ENCODE measurements at places on chromosomes 1 and 21. TPM values are rescaled to one million over a fixed set of nuclear protein-coding genes. Genes with fewer than 3 reads are reported as not detected.

DNA sequence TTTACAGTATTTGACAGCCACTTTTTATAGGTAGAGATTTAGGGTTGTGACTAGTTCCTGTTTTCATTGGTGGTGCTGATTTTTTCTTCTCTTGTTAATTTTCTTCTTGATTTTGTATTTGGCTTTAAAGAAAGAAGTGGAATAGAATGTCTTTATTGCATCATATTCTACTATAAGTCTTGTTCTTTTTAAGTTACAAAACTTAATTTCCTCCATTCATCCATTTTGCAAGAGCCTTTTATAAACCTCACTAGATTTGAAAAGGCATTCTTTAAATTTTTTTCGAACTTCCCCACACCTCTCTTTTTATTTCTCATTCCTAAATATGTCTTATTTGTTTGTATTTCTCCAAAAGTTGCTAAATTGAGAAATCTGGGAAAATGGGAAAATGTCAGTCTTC lies 1368.6 kb upstream of the ADGRL4 start:
- no peak overlapping the region for H3K27ac ChIP-seq
- H3K4me3 ChIP-seq, result no peak overlapping the region
- H3K27me3 ChIP-seq, result no peaks in the 10 kb centered on the region

Gene C1orf94
- 0.70 TPM for total RNA-seq

- H3K4me3 ChIP-seq, result peak overlapping the region; percentile 70
- H3K4me1 ChIP-seq, result peaks cover 5% of the 10 kb centered on the region
- H3K27ac ChIP-seq, result peak overlapping the region; percentile 58
- no peak for DNase-seq
- H3K27me3 ChIP-seq, result no peaks in the 10 kb centered on the region
Observed at GRCh38 chr1:6614019-6614928, 743 bp downstream of the PHF13 start.

Gene ASPM
- 3.9 TPM for total RNA-seq

Gene CALML6
- 0.91 TPM for total RNA-seq

DNA sequence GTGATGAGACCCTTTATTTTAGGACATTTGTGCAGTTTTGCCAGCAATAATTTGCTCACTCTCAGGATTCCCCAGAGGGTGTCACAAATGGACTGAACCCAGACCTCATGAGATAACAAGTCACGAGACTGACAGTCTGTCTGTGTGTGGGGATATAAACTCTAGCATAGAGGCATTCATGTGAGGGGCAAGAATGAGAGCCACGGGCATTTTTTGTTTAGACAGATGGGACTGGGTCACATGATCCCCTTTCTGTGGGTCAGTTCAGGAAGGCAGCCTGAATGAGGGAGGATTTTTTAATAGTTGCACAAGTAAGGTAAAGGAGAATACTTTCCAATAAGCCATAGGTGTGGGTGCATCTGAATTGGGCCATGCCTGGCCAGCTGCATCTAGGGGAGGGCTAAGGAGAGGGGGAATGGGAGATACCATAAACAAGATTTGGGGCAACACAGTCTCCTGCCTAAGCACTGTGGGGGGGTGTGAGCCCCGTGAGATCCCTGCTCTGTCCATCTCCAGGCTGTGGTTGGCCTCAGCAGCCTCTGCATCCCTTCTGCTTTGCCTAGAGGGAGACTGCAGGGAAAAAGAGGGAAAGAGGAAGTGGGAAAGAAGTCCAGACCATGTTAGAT lies 66.6 kb downstream of the NAV1 start:
- no peak overlapping the region for H3K4me3 ChIP-seq
- DNase-seq, result no peak
- no peak overlapping the region for H3K27ac ChIP-seq
- H3K27me3 ChIP-seq, result no peaks in the 10 kb centered on the region
- peaks cover 4% of the 10 kb centered on the region for H3K36me3 ChIP-seq

- DNase-seq, result peak; percentile 51
- H3K36me3 ChIP-seq, result peaks cover 21% of the 10 kb centered on the region
- no peaks in the 10 kb centered on the region for H3K27me3 ChIP-seq
Observed at GRCh38 chr1:203871114-203871880, 9.9 kb downstream of the SNRPE start.

GRCh38 chr1:87121711-87122163 lies 206.9 kb upstream of the LMO4 start:
- H3K4me1 ChIP-seq, result no peaks in the 10 kb centered on the region
- H3K4me3 ChIP-seq, result no peak overlapping the region
- peaks cover 2% of the 10 kb centered on the region for H3K27me3 ChIP-seq
- no peak overlapping the region for H3K27ac ChIP-seq
- no peak for DNase-seq
- H3K36me3 ChIP-seq, result no peaks in the 10 kb centered on the region

Gene UBAP2L
- 203 TPM for total RNA-seq

Gene CFAP126
- not detected for total RNA-seq

Gene CASZ1
- 3.5 TPM for total RNA-seq

- no peaks in the 10 kb centered on the region for H3K36me3 ChIP-seq
- H3K4me3 ChIP-seq, result no peak overlapping the region
- no peak overlapping the region for H3K27ac ChIP-seq
- H3K4me1 ChIP-seq, result no peaks in the 10 kb centered on the region
- DNase-seq, result no peak
Observed at GRCh38 chr1:65725064-65725463, 67.6 kb upstream of the PDE4B start.

Gene E2F2
- not detected for total RNA-seq

Gene LCE3D
- total RNA-seq, result not detected

DNA sequence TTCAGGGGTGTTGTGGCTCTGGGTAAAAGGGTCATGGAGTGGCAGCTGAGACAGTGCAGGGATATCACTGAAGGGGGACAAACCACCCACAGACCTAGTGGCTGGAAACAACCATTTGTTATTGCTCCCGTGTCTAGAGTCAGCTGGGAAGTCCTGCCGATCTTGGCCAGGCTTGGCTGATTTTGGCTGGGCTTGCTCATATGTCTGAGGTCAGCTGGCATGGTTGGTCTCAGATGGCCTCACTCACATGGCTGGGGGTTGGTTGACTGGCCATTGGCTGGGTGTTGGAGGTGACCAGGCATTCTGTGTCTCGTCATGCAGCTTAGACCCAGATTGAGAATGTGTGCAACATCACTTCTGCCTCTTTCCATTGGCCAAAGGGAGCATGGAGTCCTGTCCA lies 203.8 kb upstream of the POU3F1 start:
- H3K4me1 ChIP-seq, result peaks cover 6% of the 10 kb centered on the region
- H3K36me3 ChIP-seq, result no peaks in the 10 kb centered on the region
- no peak for DNase-seq
- H3K4me3 ChIP-seq, result no peak overlapping the region
- H3K27ac ChIP-seq, result no peak overlapping the region

DNA sequence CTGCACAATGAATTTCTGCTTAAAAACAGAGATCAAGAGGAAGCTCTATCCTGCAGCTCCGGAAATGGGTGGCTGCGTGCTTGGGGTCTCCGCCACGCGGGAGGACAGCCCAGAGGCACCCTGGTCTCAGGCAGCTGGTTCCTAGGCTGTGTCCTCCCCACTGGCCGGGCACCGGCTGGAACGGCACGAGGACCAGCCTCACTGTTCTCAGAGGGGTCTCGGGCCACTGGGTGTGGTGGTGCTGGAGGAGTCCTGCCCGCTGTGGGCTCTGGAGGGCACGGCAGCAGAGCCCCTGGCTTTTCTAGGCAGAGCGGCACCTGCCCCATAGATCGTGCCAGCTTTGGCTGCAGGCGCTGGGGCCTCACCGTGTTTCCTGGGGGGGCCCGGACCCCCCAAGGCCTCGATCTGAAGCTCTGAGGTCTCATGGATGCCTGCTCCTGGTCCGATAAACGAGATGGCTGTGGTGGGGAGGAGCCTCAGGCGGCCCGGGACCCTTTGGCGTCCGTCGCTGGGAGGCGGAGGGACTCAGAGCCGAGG lies 8.2 kb upstream of the RNF223 start:
- H3K4me3 ChIP-seq, result no peak overlapping the region
- H3K36me3 ChIP-seq, result no peaks in the 10 kb centered on the region
- H3K4me1 ChIP-seq, result peaks cover 12% of the 10 kb centered on the region
- no peak for DNase-seq
- H3K27ac ChIP-seq, result no peak overlapping the region

GRCh38 chr21:44749759-44750674 lies 38.6 kb upstream of the TSPEAR start:
- no peak overlapping the region for H3K27ac ChIP-seq
- no peak overlapping the region for H3K4me3 ChIP-seq
- H3K36me3 ChIP-seq, result no peaks in the 10 kb centered on the region
- DNase-seq, result no peak
- H3K4me1 ChIP-seq, result no peaks in the 10 kb centered on the region
- H3K27me3 ChIP-seq, result no peaks in the 10 kb centered on the region

Gene NLRP3
- 0.12 TPM for total RNA-seq

GRCh38 chr21:35810431-35810970 lies 249.8 kb downstream of the SETD4 start:
- DNase-seq, result no peak
- H3K4me1 ChIP-seq, result no peaks in the 10 kb centered on the region
- H3K36me3 ChIP-seq, result no peaks in the 10 kb centered on the region
- no peaks in the 10 kb centered on the region for H3K27me3 ChIP-seq
- no peak overlapping the region for H3K4me3 ChIP-seq
- H3K27ac ChIP-seq, result no peak overlapping the region

Gene VANGL2
- 26.1 TPM for total RNA-seq

GRCh38 chr21:46077674-46078101 lies 20.2 kb upstream of the COL6A2 start:
- no peak overlapping the region for H3K4me3 ChIP-seq
- no peak overlapping the region for H3K27ac ChIP-seq
- H3K27me3 ChIP-seq, result no peaks in the 10 kb centered on the region
- peaks cover 34% of the 10 kb centered on the region for H3K4me1 ChIP-seq

DNA sequence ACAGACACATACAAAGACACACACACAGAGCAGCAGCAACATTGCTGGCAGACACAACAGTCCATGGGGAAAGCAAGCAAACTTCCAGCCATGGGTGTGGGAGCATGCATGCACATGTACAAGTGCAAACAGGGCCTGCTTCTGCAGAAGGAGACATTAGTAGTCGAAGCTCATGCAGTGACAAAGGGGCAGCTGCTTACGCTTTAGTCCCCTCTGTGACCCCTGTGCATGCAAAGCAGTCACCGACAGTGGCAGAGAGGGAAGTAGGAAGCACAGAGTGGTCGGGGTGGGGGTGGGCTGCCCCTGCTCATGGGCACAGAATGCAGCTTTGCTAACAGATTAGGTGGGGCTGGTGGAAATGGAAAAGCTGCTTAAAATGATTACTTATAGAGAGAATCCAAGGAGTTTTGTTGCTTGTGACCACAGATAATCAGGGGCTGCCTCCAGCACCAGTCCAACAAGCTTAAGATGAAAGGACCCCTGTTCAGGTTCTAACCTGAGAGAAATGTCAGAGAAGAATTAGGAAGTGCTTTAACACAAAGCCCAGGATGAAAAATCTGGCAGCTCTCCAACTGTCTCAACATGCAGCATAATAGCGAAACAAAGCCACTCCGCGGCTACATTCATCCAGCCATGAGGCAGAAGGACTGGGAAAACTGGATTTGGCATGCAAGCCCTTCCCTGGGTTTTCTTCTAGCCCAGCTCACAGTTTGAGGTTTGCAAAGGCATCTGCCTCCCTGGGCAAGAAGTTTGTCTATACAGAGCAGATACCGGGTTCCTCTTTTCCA lies 378.9 kb downstream of the KCNH1 start:
- peaks cover 3% of the 10 kb centered on the region for H3K4me1 ChIP-seq
- no peak overlapping the region for H3K27ac ChIP-seq
- peak; percentile 20 for DNase-seq
- no peak overlapping the region for H3K4me3 ChIP-seq
- H3K36me3 ChIP-seq, result no peaks in the 10 kb centered on the region

Gene ERICH3
- not detected for total RNA-seq

GRCh38 chr1:29800522-29800956 lies 564.2 kb downstream of the PTPRU start:
- H3K36me3 ChIP-seq, result no peaks in the 10 kb centered on the region
- no peaks in the 10 kb centered on the region for H3K4me1 ChIP-seq
- no peak overlapping the region for H3K27ac ChIP-seq
- no peak for DNase-seq
- peaks cover 2% of the 10 kb centered on the region for H3K27me3 ChIP-seq

Gene FMN2
- total RNA-seq, result 2.4 TPM

Gene HSPA6
- total RNA-seq, result 0.68 TPM

DNA sequence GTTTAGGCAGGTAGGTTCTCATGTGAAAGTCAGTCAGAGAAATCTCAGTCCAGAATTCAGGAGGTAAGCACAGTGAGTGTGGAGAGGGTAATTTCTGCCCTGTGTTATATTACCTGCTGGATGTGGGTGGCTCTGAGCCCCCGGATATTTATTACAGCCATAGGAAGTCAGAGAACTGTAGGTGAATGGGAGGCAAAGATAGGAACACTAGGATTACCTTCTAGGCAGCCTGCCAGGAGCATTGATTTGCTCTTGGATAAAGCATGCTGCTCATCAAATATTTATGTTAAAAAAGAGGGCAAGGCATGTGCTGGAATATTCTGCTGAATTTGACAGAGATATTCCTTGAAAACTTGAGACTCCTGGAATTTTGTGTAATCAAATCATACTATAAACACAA lies 8.5 kb downstream of the GNG12 start:
- peaks cover 11% of the 10 kb centered on the region for H3K36me3 ChIP-seq
- no peak overlapping the region for H3K27ac ChIP-seq
- no peak for DNase-seq
- H3K27me3 ChIP-seq, result no peaks in the 10 kb centered on the region
- H3K4me1 ChIP-seq, result no peaks in the 10 kb centered on the region
- H3K4me3 ChIP-seq, result no peak overlapping the region

DNA sequence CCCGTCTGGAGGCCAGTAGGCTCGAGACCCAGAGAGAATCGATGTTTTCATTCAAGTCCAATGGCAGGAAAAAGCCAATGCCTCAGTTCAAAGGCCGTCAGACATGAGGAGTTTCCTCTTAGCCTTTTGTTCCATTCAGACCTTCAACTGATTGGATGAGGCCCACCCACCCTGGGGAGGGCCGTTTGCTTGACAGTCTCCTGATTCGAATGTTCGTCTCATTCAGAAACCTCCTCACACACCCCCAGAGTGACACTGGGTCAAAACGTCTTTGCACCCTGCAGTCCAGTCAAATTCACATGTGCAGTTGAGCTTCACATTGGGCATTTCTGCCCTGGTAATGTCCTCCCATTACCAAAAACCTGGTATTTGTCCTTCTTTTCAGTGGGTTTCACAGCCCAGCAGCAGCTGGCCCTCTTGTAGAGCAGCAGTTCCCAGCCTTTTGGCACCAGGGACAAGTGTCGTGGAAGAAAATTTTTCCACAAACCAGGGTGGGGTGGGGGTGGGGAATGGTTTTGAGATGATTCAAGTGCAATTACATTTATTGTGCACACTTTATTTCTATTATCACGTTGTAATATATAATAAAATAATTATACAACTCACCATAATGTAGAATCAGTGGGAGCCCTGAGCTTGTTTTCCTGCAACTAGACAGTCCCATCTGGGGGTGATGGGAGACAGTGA lies 40.1 kb downstream of the RSPH1 start:
- H3K27ac ChIP-seq, result no peak overlapping the region
- no peak for DNase-seq
- no peak overlapping the region for H3K4me3 ChIP-seq

Measured in astrocyte (in vitro differentiated cells and primary cell).